ENCODE measurements at places on chromosomes 2 and 18.

- no peak for DNase-seq
Measured at GRCh38 chr2:67581751-67582150, 184.6 kb downstream of the ETAA1 start.

DNA sequence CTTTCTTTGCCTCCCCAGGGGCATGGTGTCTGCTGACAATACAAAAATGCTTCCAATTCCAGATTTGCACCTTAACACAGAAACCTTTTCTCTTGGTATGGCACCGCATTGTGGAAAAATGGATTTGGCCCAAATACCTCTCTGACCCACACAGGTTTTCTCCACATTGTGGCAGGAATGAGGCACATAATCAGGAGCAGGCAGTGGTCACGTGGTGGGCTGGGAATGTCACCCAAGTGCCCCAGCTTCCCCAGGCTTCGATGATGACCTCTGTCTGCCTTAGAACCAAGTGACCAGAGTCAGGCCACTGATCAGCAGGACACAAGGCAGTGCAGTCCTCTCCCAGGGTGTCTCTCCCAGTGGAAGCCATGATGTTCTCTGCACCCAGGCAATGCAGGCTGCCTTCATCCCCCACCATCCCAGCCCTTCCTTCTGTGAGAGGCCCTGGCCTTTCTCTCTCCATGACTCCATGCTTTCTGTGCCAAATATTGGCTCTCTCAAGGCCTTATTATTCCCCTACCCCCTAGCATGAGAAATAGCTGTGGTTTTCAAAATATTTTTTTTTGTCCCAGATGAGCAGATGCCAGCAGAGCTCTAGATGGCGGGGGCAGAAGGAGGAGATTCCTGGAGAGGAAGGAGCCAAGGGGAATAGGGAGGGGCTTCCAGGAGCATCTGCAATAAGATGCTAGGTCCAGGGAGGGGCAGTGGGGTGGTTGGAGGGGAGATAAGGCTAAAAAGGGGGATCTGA, 198.9 kb downstream of the ACKR3 start:
- peak; percentile 17 for DNase-seq

- DNase-seq = no peak
Measured at GRCh38 chr18:41012194-41012593, 942.8 kb upstream of the PIK3C3 start.

- DNase-seq = no peak
Measured at GRCh38 chr18:22844190-22844589, 88.9 kb upstream of the RBBP8 start.

DNA sequence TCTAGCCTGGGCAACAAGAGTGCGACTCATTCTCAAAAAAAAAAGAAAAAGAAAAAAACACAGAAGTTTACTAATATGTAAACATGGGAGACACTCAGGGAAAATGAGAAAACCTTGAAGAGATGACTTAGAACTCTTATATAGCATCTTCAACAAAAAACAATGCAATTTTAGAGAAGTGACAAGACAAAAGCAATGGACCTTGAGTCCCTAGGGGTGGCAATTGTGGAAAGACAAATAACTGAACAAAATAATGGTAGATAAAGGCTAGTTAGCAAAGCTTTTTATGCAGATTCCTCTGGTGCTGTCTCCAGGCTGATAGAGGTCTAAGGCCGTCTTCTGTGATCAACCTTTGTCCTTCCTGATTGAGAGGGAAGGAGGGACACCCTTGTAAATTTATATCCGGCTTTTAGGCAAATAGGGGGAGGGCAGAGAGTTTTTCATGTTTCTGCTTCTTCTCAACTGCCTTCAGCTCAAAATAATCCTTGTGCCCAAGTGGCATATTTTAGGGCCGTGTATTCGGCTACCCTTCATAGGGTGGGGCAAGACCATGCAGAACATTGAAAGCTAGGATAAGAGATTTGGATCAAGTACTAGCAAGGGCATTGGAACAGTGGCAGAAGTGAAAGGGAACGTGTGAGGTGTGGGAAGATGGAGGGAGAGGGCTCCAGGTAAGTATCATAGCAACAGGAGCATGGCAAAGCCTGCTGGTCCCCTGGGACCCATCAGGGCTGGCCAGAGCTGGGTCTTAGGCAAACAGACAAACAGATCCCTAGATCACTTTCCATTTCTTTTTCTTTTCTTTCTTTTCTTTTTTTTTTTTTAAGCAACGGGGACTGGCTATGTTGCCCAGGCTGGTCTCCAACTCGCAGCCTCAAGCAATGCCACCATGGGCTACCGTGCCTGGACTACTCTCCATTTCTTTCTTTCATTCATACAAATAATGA, 116.2 kb upstream of the STPG4 start:
- no peak for DNase-seq

Measured in AG08396 (cell line).